ENCODE measurements at places on chromosomes 2 and 18. TPM values are rescaled to one million over a fixed set of nuclear protein-coding genes. Genes with fewer than 3 reads are reported as not detected.
A peak's percentile ranks its signal among the peaks of the same experiment; 100 is the strongest.

GRCh38 chr2:239488125-239488524, 87.3 kb upstream of the HDAC4 start:
- no peak for DNase-seq

GRCh38 chr18:63131106-63131958, 188.2 kb downstream of the BCL2 start:
- DNase-seq, result peak; percentile 31

- DNase-seq, result no peak
Measured at GRCh38 chr2:129192841-129193253, 786.6 kb upstream of the RAB6C start.

Gene POTEC
- total RNA-seq, result 0.98 TPM

- DNase-seq, result no peak
Measured at GRCh38 chr18:44636241-44636640, 44.4 kb upstream of the SETBP1 start.

GRCh38 chr2:205193836-205194228, 488.5 kb upstream of the NRP2 start:
- DNase-seq, result no peak

DNA sequence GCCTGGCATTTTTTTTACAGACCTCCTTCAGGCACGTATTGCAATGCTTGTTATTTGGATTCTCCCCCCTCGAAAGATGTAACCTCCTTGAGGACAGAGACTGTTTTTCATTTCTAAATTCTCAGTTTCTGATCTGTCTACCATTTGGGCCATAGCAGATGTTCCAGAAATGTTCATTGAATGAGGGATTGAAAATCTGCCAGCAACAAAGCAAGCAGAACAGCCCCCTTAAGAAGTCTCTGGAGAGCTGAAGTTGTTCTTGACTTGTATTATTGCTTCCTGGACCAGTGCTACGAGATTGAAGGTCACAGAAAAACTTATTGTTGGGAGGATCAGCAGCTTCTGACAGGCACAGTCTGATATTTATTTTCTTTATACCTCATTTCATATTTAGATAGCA, 355.5 kb downstream of the EPHA4 start:
- no peak for DNase-seq

DNA sequence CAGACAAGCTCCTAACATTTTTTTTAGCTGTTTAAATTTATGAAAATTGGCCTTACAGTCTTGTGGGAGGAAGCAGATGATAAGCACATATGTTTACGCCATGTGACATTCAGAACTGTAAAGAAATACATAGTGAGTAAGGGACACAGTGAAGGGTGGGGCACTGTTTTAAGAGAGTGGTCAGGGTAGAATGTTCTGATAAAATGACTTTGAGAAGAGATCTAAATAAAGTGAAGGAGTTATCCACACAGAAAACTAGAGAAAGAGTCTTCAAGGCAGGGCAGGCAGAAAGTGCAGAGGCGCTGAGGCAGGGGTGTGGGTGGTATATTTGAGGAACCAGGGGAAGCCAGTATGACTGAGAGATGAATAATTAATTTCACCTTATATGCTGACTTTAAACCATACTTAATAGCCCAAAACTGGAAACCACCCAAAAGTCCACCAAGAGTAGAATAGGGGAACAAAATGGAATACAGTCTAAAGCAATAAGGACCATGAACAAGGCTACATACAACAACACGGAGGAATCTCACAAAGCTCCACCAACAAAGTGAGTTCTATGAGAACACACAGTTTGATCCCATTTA, 8.6 kb downstream of the MREG start:
- no peak for DNase-seq

- DNase-seq, result no peak
Measured at GRCh38 chr2:239546541-239546940, 145.7 kb upstream of the HDAC4 start.

DNA sequence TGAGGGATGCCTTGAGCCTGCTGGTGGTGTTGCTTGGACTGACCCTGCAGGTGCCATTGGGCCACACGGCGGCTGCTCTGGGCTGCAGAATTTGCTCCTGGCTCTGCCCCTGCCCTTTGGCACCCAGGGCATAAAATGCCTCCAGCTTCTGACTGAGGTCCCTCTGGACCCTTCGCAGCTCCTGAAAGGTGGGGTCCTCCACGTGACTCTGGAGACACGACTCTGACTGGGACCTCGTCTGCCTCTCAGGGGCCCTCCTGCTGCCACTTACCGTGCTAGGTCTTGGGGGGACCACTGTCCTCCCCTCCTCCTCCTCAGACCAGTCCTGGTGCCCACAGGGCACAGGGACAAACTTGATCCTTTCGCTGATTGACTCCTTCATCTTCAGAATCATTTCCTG, 2.1 kb downstream of the PCARE start:
- no peak for DNase-seq

- DNase-seq, result peak; percentile 11
Measured at GRCh38 chr2:229553091-229553490, 161.3 kb downstream of the DNER start.

- no peak for DNase-seq
Measured at GRCh38 chr18:75314117-75314516, 103.5 kb downstream of the TSHZ1 start.

GRCh38 chr18:74139888-74140287, 7.7 kb downstream of the FBXO15 start:
- peak; percentile 40 for DNase-seq

Gene TEX44
- not detected for total RNA-seq

Gene CDKL4
- 0.10 TPM for total RNA-seq

Measured in A172 (cell line).